ENCODE measurements at places on chromosomes 12 and 14. TPM values are rescaled to one million over a fixed set of nuclear protein-coding genes. Genes with fewer than 3 reads are reported as not detected.

DNA sequence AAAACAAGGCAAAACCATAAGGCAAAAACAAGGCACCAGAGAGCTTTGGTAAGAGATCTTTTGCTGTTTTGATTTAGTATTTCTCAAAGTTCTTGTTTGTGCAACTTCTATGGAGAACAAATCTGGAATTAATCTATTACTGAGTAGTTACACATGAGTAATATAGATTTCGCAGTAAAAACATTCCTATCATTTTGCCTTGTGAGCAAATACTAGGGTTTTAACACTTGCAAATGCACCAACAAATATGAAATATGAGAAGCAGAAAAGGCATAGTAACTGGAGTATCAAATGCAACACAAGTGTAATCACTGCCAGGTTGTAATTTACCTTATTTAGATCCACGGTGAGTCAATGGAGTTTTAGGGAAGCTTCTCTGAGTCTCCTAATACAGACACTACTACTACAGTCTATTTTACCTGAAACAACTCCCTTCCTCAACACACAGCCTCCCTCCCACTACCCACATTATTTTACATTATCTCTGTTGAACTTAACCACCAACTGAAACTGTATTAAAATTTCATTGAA lies 324.1 kb downstream of the FLRT2 start:
- DNase-seq = no peak

GRCh38 chr14:52583544-52583943 lies 30.9 kb downstream of the GPR137C start:
- DNase-seq = no peak

GRCh38 chr12:46124848-46125619 lies 134.7 kb upstream of the SCAF11 start:
- DNase-seq = no peak

GRCh38 chr12:115149279-115149678 lies 465.3 kb upstream of the TBX3 start:
- DNase-seq = no peak

DNA sequence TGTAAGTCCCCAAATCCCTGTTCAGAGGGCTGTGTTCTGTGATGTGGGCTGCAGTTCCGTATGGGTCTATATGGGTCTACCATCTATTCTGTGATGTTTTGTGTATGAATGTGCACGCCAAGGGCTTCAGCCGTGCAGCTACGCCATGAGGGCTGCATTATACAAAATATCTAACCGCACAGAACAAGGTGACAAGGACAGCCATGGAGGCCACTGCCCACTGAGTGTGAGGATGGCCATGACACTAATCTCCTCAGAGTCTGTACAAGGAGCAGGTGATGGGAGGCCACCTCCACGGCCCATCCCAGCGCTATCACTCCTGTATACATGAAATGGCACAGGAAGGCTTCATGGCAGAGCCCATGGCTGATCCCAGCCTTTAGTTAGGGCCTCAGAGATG lies 102.0 kb downstream of the DICER1 start:
- DNase-seq = peak; percentile 39

The KRT83 gene
- total RNA-seq = not detected

The SYNDIG1L gene
- total RNA-seq = not detected

Data from mesenteric fat pad (tissue), 1 donor.